GM23248 (cell line): ENCODE measurements at places on chromosomes 12 and 14.

DNA sequence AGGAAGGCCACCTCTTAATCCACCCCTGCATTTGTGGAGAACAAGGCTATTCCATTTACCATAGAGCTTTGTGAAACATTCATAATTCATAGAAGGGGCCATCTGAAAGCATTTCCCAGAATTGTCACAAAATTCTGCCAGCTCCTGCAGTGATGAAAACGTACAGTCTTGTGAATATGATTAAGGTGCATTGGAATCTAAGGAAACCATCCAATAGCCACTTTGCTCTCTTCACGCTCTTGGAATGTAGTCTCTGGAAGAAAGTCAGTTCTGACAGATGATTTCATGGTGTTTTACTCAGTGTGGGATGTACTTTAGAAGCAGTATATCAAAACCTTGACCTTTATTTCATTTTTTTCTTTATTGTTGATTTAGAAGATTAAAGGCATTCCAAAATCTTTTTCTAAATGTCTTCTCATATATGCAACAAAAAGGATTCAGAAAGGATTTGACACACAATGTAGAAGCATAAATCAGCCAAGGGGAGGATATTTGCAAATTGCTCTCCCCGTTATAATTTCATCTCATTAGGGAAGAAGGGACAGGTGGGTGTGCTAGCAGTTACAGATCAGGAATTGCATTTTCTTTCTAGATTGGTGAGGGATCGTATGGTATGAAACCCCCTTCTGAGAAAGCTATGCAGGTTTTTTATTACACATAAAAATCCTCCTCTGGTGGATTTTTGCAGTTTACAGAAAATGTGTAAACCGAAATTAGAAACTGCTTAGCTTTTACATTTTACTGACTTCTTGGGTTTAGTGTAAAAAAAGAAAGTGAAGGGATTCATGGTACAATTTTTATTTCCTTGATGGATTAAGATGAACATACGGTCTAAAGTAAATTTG is 390.2 kb downstream of the LRIG3 start:
- DNase-seq = peak; percentile 94

- DNase-seq = no peak
These were observed 20.5 kb downstream of the PPHLN1 start for GRCh38 chr12:42346403-42347002.

- DNase-seq = no peak
These were observed 69.9 kb upstream of the MON2 start for GRCh38 chr12:62396750-62397149.

GRCh38 chr12:23815810-23816209 is 133.7 kb downstream of the SOX5 start:
- DNase-seq = no peak

DNA sequence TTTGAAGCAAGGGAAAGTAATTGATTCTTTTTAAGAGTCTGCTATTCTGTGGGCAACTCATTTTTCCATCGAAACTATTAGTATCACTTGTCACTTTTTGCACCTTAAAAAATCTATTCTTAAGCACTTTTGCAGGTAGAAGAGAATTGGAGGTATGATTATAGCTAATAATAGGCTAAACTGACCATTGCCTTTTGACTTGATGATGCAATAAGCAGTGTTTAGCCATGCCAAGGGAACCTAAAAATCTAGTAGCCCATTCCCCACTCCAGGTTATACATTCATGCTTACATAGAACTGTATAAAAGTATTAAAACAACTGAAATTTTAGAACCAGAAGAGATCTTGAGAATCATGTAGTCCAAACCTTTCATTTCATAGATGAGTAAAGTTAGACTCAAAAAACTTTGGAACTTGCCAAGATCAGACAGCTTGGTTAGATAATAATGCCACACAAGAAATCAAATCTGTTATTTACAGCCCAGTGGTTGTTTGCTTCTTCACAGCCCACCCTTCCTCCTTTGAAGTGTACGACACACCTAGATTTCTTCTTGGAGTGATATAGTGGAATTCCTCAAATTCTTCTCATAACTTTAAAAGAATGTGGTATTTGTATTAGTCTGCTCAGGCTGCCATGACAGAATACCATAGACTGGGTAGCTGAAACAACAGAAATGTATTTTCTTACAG is 21.7 kb upstream of the GARIN2 start:
- DNase-seq = peak; percentile 25

DNA sequence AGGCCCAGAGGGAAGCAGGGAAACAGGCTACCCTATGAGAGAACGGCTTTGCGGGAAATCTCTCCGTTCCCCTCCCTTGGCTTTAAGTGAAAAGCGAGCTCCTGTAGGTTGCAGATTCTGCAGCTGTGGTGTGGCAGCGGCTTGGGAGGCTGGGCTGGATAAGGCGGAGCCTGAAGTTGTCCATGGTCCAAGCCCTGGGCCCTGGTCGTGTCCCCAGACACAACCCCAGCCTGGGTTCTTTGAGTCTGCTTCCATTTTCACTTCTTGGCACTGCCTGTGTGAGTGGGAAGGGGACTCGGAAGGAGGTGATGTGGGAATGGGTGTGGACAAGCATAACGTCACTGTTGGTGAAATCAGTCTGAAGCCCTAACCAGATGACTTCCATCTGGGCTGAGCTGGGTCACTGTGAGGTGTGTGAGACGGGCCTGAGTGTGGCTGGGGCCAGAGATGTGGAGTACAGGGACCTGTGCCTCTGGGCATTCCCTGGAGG is 43.0 kb upstream of the CTDSP2 start:
- peak; percentile 95 for DNase-seq

GRCh38 chr12:56978397-56979138 is 21.2 kb upstream of the RDH16 start:
- no peak for DNase-seq

DNA sequence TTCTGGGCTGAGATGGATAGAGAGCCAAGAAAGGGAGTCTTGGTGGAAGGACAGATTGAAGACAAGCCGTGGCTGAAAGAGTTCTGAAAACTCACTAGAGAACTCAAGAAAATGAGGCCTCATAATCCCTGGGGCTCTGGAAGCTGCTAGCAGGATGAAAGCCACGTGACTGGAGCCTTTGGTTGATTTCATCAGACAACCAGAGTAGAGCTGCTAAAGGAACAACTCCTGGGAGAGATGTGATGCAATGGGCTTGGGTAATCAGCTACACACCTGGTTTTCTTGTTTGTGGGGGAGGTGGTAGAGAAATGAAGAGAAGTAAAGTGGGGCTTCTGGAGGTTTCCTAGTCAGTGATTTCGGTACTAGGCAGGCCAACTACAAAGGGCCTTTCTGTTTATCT is 13.4 kb downstream of the CSRNP2 start:
- no peak for DNase-seq

DNA sequence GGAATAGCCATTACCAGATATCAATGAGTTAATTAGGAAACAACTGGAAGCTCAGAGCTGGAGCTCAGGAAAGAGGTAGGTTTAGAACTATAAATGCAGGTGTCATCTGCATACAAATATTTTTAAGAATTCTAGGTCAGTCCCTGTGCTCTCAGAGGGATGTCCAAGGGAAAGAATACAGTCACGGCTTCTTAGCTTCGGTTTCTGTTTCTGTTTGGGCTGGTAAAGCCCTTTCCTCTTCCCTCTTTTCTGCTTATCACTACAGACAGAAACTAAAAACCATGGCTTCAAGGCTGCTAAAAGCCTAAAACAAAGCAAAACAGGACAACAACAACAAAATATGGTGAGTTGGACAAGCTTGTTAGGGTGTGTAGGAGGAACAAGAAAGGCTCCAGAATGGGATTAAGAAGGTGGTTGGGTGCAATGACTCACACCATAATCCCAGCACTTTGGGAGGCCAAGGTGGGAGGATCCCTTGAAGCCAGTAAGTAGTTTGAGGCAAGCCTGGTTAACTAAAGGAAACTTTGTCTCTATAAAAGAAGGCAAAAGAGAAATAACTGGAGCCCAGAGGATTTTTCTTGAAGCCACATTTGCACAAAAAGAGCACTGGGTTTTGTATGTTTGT is 113.0 kb downstream of the SEC23A start:
- DNase-seq = no peak

DNA sequence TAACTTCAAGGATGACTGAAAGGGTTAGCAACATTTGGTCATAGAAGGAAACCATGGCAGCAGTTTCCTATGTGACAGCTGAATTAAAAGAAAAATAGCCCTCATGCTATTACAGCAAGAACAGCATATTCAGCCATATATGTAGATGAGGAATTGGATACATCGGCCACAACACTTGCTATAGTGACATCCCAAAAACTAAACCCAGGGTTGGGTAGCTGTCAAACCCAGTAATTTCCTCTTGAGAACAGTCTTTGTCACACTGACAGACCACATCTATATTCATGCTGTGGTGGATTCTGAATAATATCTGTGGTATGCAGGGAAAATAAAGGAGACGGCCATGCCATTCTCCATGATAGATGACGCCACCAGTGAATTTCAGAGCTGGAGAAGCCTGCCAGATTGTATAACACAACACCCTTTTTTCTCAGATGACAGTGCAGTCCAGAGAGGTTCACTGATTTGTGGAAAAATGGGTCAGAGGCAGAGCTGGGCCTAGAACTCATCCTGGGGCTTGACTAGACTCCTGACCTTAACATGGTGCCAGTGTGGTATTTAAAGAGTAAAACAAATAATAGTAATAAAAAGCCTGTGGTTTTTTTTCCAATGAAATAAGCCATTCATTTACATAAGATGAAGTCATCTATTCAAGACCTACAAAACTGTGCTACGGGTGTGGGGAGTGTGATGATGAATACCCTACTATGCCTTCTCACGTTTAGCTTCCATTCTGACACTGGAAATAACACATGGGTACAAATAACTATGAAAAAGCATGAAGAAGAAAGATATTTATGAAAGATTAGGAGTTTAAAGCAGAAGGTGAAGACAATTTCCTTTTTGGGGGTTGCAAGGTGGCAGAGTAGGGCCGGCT is 32.3 kb downstream of the EFCAB11 start:
- peak; percentile 93 for DNase-seq

- peak; percentile 33 for DNase-seq
These were observed 159.1 kb downstream of the C12orf50 start for GRCh38 chr12:87870061-87870460.

- no peak for DNase-seq
These were observed 309.0 kb downstream of the VRK1 start for GRCh38 chr14:97106166-97106565.

GRCh38 chr12:21599143-21599999 is 5.3 kb downstream of the GYS2 start:
- no peak for DNase-seq

- DNase-seq = peak; percentile 40
These were observed 439.5 kb downstream of the CCER1 start for GRCh38 chr12:90515199-90516175.

- no peak for DNase-seq
These were observed 343.0 kb downstream of the BMP4 start for GRCh38 chr14:53613404-53614253.

DNA sequence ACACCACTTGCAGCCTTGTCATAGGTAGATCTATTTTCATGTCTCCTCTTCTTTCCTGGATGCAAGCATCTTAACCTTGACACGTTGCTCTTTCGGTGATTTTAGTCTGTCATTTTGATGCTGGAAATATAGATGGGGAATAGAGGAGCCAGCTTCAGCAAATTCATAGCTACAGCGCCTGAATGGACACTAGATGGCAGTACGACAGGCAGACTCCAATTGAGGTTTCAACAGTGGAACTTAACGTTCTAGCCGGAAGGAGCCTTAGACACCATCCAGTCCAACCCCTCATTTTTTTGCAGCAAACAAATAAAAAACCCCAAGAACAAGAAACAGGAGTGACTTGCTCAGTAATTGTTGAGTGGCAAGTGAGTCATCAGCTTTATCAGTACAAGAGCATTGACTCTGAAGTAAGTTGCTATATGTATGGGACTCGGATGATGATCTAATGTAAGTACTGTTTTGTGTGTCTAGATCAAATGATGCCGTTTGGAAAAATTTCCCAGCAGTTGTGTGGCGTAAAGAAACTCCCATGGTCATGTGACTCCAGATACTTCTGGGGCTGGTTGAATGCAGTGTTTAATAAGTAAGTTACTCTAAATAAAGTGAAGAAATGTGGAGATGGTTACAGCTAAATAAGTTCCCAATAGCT is 9.0 kb downstream of the DMAC2L start:
- DNase-seq = peak; percentile 93

DNA sequence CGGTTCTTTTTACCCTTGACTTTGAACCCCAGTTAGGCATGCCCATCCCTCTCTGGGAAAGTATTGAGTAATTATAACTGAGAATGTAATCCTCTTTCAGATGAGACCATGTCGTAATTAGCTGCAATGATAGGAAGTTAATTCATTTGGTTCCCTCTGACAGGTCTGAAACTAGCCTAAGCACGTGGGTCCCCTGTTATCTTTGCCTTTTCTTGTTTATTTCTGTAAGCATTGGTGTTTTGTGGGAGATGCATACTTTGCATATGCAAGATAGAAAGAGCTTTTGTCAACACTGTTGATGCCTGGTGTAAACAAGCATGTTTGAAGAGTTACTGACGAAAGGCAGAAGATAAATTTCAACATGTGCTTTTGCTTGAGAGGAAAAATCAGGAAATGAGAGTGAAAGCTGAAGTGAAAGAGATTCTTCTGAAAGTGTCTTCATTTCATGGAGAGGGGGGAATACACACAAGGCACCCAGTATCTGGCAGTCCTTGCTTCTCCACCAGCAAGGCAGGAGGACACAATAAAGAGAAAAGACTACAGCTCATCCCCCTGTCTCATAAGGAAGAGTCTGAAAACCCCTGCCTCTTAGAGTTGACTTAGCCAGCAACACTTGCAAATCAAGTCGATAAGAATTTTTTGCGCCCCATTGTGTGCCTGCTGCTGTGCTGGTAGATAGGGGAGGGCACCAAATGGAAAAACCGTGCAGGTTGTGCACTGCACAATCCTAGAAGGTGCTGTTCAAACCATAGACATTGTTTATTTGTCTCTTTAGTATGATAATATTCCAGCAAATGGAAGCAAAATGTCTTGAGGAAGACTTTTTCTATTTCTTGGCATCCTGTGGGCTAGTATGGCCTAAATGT is 77.8 kb downstream of the SLC24A4 start:
- DNase-seq = no peak

DNA sequence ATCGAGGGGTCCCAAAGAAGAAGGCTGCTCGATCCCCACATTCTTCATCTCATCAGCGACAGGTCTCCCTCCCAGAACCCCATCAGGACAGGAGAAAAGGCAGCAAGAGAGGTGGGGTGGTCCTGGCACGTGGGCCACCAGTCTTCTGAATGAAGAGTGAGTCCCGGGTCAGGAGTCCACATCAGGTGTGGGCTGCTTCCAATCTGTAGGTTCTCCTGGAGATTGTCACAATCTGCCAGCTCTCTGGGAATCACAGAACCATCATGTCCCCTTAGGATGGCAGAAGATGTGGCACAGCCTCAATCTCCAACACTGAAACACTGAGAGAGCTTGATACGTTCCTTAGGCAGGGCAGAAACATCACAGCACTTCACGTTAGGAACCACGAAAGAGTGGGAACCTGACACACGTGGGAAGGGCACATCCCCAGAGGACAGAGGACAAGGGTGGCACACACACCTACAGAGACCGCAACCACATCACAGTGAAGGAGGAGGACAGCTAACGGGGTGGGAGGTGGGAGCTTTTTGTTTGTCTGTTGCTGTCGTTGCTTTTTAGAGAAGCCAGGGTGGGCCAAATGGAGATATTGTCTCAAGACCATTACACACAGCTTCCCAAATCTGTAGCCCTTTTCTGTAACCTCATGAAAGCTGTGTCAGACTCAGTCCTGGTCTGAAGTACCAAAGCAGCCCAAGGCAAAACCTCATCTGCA is 284.5 kb downstream of the DPF3 start:
- no peak for DNase-seq
